ENCODE measurements at places on chromosomes 3 and 15.

GRCh38 chr15:93870583-93870982, 360.8 kb upstream of the MCTP2 start:
- no peak for DNase-seq

DNA sequence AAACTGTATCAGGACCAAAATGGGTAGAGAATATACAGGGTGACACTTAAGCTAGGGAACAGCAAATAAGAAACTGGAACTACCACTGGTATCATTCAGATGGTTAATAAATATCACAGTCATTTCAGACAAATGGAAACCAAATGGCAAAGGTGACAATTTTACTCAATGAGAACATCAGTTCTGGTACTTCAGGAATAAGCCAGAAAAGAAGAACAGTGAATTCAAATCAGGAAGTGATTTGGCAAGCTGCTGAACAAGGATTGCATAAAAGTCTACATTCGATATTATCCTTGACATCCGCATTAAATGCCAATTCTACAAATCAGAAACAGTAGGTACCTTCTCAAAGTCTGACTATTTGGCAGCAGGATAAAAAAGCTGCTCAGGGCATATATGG, 23.5 kb upstream of the STIMATE start:
- no peak for DNase-seq

DNA sequence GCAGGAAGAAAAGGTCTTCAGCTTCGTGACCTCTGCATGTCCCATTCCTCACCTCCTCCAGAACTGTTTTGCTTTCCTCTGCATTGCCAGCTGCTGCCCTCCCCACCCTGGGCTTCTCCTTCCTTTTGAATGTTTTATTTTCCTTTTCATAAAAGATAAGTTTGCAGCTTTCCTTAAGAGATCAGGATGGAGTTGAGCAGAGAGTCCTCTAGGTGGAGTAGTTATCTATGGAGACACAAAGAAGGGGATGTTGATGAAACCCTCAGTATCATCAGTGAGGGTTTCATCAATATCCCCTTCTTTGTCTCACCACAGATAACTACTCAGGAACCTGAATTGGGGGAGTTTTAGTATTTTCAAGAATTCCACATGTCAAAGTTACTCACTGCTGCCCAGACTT, 19.0 kb upstream of the SLC25A36 start:
- DNase-seq = no peak

GRCh38 chr3:69353088-69353478, 32.8 kb downstream of the FRMD4B start:
- DNase-seq = no peak

DNA sequence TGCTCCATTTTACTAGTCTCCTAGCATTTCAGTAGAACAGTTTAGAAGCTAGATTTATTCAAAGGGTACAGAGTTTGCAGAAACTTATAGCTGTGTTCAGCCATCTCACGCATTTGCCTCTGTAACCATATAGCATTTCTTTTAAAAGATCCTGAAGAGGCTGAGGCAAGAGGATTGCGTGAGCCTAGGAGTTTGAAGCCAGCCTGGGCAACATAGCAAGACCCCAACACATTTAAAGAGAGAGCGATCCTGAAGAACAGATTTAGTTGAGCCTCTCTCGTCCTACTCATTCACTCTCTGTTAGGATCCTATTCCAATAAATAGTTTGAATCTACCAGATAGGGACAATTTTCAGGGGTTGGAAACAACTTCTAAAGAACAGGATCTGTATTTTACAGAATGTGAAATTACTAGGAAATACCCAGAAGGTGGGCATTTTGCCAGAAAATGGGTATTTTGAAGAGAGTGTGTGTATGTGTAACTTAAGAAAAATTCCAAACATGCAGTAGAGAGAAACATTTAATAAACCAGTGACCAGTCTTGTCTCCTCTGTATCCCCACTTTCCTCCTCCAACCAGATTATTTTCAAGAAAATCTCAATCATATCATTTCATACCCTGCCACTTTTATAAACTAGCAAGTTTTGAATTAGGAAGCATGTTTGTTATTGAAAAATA, 4.5 kb downstream of the EIF3J start:
- no peak for DNase-seq

- no peak for DNase-seq
Measured at GRCh38 chr3:58073301-58074108, 65.3 kb downstream of the FLNB start.

- DNase-seq = no peak
Measured at GRCh38 chr3:16413321-16413720, 100.2 kb downstream of the RFTN1 start.

GRCh38 chr15:43749690-43750345, 3.6 kb downstream of the PDIA3 start:
- DNase-seq = peak; percentile 62

DNA sequence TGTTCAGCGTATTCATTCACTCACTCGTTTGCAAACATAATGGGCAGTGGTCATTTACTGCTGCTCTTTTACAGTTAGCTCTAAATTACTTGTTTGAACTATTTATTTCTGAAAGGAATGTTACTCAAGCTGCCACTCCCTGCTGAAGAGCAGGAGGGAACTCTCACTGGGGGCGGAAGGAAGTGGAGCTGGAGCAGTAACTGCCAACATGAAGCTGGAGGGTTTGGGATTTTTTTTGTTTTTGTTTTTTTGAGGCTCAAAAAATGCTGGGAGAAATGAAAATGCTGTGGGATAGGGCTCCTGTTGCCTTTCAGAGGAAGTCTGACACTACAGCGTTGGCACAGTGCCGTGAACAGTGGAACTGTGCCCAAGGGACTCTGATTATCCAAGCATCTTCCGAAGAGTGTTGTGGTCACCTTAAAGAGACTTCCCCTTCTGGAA, 44.1 kb downstream of the SENP2 start:
- DNase-seq = no peak

GRCh38 chr15:100928632-100929280, 9.6 kb downstream of the LRRK1 start:
- DNase-seq = no peak

DNA sequence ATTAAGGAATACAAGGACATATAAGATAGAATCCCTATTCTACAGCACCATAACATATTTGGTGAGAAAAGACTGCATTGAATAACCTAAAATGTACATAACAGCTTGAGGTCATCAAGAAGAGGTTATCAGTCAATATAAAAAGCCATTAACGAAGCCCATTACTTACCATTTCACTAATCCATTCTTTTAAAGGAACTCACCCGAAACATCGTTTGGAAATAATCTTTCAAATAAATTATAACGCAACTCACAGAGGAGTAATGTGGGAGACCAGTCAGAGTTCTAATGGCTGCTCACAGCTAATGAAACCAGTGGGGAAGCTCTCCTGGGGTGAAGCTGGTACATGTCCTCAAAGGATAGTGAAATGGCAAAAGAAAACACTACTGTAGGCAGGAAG, 188.4 kb downstream of the TBC1D5 start:
- no peak for DNase-seq

- no peak for DNase-seq
Measured at GRCh38 chr3:106720510-106720909, 656.7 kb upstream of the CCDC54 start.

DNA sequence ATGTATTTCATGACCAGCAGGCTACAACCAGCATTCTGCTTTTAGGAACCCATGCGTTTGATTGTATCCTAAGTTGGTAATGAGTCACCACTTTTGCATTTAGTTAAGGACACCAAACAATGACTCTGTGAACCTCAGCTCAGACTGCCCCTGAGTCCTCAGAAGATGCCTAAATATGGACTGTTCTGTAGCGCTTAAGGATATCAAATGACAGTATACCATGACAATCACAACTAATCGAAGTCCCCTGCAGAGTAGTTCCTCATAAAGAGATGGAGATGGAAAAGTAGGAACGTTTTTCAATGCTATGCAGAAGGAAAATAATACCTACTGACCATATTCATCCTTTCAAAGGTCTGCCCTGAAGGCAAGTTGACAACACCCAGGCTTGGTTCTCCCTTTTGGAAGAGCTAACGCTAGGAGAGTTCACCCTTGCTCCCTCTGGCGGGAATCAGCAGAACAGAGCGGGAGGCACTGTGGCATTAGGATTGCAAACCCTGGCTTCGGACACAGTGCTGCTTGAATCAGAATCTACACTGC, 508.6 kb downstream of the FHIT start:
- no peak for DNase-seq

- no peak for DNase-seq
Measured at GRCh38 chr15:42138411-42138810, 18.0 kb downstream of the PLA2G4F start.

- DNase-seq = no peak
Measured at GRCh38 chr3:185927501-185928200, 10.2 kb downstream of the TRA2B start.

- no peak for DNase-seq
Measured at GRCh38 chr3:186219211-186219638, 110.3 kb upstream of the ETV5 start.

Data from activated CD8-positive, alpha-beta memory T cell treated with anti-CD3 and anti-CD28 coated beads for 24 hours (primary cell).